ENCODE measurements at places on chromosomes 12 and 14.

DNA sequence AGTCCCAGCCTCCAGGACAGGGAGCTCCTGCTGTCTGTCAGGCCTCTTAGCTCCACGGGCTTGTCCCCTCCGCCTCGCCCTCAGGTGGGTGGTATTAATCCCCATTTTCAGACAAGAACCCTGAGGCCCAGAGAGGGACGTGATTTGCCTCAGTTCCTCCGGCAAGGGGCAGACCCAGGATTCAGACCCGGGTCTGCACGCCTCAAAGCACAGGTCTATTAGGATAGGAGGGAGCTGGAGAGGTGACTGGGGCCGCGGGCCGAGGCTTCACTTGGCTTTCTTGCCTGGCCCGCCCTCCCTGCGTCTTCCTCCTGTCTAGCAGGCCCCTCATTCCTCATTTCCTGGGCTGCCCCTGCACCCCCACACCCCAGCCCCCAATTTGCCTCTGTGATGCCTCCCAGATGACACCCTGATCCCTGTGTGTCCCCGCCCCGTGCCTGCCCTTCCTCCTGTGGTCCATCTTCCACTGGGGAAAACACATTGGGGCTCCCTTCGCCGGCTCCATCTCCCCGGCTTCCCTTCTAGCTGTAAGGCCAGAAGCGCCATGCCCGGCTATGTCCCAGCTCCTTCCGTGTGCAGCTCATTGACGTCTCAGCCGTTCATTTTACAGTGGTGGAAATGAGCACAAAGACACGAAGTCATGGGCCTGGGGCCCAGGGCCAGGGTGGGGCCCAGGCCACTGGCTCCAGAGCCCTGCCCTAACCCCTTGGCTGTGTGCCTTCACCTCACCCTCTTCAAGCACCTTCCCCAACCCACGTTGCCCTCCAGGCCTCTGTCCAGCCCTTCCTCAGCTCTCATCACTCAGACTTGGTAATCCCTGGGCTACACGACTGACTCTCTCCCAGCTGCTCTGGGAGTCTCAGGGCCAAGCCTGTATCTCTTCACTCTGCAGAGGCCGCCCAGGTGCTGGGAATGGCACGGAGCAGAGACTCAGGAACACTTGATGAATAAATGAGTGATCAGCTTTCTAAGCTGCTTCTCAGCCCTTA is 15.5 kb upstream of the CYP46A1 start:
- DNase-seq, result no peak

DNA sequence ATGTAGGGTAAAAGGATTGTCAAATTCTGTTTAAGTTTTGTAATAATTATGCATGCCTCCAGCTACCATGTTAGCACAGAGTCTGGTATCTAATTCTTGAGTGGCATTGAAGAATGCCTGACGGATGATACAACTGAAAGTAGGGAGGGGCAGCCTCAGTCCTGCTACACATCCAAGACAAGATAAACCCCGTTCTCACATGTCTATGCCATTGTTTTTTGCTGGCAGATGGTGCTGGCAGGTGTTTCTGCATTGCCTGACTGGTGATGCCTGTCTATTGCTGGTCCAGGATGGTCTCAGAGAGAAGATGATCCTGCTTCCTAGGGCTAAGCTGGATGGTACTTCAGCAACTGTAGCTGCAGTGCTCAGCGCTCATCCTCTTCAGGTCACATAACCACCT is 245.8 kb upstream of the NAV3 start:
- DNase-seq, result no peak

GRCh38 chr12:46461459-46461858 is 88.9 kb upstream of the SLC38A2 start:
- no peak for DNase-seq

- DNase-seq, result no peak
Observed at GRCh38 chr14:82951171-82951570, 1417.5 kb upstream of the SEL1L start.

GRCh38 chr14:102993523-102993922 is 63.8 kb downstream of the CDC42BPB start:
- peak; percentile 44 for DNase-seq

DNA sequence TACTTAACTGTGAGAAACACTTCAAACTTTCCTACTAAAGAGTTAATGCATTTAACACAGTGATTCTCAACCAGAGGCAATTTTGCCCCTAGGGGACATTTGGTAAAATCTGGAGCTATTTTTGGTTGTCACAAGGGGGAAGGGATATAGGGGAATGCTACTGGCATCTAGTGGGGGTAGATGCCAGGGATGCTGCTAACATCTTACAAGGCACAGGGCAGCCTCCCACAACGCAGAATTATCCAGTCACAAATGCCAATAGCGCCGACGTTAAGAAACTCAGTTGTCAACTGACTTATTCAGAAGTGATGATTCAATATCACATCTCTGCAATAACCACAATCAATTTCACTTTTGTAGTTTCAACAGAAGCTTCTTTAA is 2.0 kb downstream of the EEA1 start:
- DNase-seq, result peak; percentile 30

DNA sequence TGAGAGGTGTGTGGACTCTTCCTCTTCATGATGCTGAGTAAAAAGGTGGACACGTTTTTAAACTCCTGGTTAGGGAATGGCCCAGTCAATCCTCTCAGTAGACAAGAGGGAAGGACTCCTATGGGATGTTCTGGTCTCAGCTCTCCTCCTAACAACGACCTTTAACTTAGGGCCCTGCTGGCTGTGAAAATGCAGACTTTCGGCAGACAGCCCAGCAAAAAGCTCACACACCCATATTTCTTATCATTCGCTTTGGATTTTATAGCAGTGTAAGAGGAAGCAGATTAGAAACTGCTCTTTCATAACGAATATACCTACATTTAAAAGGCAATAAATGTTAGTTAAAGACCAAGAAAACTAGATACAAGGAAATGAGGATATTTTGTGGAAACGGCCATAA is 18.0 kb upstream of the YARS2 start:
- no peak for DNase-seq

DNA sequence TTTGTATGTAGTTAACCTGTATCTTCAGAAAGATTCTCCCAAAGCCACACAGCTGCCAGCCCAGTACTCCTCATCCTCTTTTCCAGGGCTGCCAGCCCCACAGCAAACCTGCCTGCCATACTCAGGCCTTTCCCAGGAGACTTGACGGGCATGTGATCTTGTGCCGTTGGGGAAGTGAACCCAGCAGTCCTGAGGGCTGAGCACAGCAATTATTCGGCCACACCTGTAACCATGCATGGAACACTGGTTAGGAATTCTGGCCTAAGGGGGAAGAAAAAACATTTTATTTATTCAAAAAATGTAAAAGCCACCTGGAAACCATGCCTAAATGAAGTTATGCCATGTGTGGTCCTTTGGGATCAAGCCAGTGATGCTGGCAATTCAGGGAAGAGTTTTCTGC is 145.3 kb downstream of the GRIN2B start:
- DNase-seq, result no peak

- DNase-seq, result no peak
Observed at GRCh38 chr14:63764103-63764502, 36.2 kb upstream of the SGPP1 start.

- DNase-seq, result no peak
Observed at GRCh38 chr12:106780010-106780631, 5.6 kb downstream of the RIC8B start.

GRCh38 chr14:54784657-54785056 is 118.0 kb downstream of the GCH1 start:
- DNase-seq, result no peak

- DNase-seq, result no peak
Observed at GRCh38 chr14:83711046-83711445, 1818.9 kb upstream of the FLRT2 start.

GRCh38 chr12:86721713-86722397 is 465.7 kb upstream of the MGAT4C start:
- DNase-seq, result no peak

DNA sequence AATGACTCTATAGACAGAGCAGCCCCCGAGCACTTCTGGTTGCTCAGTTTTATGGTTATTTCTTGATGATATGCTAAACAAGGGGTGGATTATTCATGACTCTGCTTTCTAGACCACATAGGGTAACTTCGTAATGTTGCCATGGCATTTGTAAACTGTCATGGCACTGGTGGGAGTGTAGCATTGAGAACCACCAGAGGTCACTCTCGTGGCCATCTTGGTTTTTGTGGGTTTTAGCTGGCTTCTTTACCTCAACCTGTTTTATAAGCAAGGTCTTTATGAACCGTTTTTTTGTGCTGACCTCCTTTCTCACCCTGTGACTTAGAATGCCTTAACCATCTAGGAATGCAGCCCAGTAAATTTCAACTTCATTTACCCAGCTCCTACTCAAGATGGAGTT is 1036.2 kb upstream of the FLRT2 start:
- peak; percentile 29 for DNase-seq

Data from astrocyte of the spinal cord (primary cell).